Activated CD4-positive, alpha-beta T cell treated with anti-CD3 and anti-CD28 coated beads for 4 hours (primary cell): ENCODE measurements at places on chromosomes 4 and X.

DNA sequence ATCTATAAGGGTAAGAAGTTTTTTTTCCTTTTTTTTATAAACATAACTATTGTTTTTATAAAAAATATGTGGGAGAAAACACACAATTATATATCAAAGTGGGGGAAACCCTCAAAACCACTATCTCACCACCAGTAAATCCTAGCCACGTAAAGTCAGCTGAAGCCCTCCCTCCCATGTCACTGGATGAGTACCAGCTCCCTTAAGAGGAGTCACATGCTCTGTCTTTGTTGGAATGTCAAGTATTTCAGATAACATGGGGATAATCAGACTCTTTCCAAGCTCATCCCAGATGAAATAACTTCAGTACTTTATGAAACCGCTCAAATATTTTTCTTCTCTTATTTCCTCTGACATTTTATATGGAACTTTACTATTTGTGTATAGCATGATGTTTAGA is 2.4 kb downstream of the MYOZ2 start:
- DNase-seq = no peak

- DNase-seq = no peak
Observed at GRCh38 chr4:54961357-54961975, 163.9 kb downstream of the KDR start.

DNA sequence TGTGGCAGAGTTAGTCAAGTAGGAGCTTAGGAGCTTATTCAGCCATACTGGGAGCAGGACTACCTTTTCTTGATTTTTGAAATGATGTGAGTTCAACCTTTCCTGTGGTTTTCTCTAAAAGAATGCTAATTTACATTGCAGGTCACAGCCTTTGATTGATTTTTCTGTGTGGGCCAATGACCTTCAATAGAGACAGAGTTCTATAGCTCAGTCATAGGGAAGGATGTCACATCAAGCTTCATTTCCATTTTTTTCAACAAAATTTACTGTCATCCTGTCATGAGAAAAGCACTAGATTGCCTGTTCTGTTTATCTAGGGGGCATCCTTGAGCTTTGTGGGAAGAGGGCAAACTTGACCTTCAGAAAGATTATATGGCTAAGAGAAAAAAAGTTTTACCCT is 448.7 kb downstream of the MID1IP1 start:
- no peak for DNase-seq

DNA sequence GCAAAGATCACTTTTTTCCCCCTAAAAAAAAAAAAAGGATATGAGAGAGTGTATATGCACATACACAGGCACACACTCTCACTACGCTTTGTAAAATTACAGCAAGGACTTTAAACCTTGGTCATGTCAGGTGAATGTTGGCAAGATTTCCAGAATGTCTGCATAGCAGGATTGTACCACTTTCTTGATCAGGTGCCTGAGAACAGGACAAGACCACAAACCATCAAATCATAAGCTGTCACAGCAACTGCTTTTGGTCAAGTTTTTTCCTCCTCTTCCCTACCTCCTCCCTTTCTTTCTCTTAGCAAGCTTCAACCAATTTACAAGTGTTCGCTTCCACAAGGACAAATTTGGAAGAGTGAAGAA is 15.3 kb downstream of the PPARGC1A start:
- DNase-seq = no peak

GRCh38 chr4:152063621-152064240 is 302.9 kb upstream of the GATB start:
- peak; percentile 30 for DNase-seq

GRCh38 chr4:52057196-52057595 is 6.1 kb downstream of the SPATA18 start:
- DNase-seq = no peak

DNA sequence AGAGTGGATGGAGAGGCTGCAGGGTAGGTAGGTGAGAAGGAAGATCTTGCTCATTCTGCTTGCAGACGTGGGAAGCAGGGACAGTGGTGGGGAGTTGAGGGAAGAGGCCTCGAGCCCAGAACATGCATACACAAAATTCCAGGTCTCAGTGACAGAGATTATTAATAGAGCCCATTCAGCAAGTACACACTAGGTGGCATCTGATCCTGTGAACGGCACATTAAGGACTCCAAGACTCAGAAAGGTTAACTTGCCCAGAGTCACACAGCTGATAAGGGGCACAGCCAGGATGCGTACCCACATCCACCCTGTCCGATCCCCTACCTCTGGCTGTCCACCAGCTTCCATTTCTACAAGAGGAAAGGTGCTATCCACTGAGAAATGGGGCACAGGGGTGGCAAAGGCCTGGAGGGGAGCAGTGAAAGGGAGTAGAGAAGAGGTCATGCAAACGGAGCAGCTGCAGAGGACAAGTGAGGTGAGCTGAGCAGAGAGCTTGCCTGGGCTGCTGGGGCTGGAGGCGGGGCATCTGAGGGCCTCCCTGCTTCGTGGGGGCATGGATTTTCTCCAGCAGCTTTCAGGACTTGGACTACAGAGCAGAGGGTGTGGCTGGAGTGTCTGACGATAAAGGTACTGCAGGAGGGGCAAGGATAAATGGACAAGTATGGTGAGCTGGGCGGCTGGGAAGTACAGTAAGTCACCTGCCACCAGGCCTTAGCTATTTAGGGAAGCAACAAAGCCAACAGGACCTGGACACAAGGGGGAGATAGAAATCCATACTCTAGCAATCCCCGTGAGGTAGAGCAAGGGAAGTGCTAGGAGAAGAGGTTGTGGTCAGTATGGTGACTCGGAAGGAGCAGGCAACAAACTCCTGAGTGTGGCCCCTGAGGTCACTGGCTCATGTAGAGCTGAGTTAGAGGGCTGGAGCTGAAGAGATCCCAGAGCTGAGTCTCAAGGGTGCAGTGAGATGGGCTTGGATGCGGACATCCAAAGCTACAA is 11.2 kb downstream of the IDS start:
- DNase-seq = no peak

- DNase-seq = no peak
Observed at GRCh38 chr4:5051278-5052203, at the start of gene STK32B. Gene STK32B, plus strand, starts transcription at chr4:5051480.

DNA sequence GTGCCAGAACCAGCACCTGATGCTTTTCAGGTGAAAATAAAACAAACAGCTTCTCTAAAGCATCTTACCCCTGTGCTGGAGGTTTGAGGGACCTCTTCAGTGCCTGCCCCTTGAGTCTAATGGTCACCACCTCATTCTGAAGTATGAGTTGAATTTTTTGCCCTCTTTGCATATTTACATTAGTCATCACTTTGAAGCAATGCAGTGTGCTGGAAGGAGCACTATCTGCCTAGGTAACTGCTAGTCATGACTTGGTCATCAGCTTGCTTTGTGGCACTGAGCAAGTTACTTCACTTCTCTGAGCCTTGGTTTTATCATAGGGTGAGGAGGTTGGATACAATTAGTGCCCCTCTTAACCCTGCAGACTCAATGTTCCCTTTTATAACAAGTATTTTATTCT is 44.9 kb downstream of the SPATA18 start:
- DNase-seq = no peak

- no peak for DNase-seq
Observed at GRCh38 chr4:25088093-25088952, 57.6 kb upstream of the LGI2 start.

GRCh38 chr4:183571350-183571941 is 66.6 kb downstream of the ING2 start:
- DNase-seq = no peak

DNA sequence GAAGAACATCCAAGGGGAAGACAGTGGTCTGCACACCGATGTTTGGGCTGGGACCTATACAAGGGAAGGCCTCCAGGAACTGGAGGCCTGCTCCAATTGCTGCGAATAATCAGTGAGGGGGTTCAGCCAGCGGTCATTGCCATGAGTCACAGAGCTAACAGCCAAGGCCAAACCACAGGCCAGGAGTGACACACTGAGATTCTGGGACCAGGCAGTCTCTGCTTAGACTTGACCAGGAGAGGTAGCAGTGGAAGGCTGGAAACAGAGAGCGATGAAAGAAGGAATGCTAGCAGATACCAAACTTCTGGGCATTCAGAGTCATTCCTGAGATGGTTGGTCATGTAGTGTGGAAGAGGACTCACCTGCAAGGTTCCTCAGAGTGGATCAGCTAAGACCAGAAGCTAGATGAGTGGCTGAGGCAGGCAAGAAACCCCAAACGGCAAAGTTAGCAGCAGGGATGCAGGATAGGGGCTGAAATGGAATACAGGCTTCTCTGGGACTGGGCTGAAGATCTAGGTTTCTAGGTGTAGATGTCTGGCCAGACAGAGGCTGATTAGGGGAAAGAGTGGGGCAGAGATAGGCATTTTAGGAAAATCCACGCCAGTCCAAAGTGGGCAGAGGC is 54.7 kb downstream of the CNGA2 start:
- no peak for DNase-seq

GRCh38 chr4:24881508-24882196 is 31.2 kb downstream of the CCDC149 start:
- DNase-seq = no peak

- DNase-seq = no peak
Observed at GRCh38 chr4:108371282-108371681, 202.6 kb upstream of the LEF1 start.

- no peak for DNase-seq
Observed at GRCh38 chr4:83613023-83613422, 77.1 kb downstream of the GPAT3 start.

DNA sequence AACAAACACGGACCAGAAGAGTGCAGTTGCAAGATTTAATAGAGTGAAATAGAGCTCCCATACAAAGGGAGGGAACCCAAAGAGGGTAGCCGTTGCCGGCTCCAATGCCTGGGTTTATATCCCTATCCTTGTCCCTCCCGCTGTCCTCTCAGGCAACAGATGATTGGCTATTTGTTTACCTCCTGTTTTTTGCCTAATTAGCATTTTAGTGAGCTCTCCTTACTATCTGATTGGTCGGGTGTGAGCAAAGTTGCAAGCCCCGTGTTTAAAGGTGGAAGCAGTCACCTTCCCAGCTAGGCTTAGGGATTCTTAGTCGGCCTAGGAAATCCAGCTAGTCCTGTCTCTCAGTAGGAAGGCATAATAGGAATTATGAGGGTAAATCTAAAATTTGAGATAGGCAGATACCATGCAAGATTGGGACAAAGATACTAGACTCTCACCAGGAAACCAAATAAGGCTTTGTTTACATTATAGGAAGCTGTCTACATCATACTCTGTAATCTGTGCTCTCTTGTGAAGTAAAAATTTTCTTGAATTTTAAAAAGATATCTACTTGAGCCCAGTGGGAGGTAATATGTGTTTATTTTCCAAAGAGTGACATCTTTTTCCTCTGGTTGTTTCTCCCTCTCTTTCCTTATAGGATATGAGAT is 65.9 kb downstream of the ATP10D start:
- DNase-seq = no peak

- peak; percentile 9 for DNase-seq
Observed at GRCh38 chr4:44629280-44629866, 22.1 kb downstream of the YIPF7 start.

DNA sequence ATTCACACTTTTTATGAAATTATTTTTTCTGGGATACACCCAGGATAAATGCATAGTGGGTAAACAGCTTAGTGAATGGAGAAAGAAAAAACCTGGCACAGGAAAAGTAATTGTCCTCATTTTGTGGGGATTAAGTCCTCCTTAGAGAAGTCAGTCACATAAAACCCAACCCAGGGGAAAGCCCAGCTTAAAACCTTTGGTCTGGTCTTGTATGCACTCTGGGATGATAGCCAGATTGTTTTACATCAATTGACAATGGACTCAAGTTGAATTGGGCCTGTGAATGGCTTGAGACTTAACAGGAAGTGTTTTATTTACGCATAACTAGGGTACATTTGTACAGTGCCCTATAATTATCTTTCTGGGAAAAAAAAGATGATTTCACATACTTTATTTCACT is 561.3 kb upstream of the GRIA3 start:
- no peak for DNase-seq

- no peak for DNase-seq
Observed at GRCh38 chr4:20684852-20685763, 15.2 kb upstream of the PACRGL start.

DNA sequence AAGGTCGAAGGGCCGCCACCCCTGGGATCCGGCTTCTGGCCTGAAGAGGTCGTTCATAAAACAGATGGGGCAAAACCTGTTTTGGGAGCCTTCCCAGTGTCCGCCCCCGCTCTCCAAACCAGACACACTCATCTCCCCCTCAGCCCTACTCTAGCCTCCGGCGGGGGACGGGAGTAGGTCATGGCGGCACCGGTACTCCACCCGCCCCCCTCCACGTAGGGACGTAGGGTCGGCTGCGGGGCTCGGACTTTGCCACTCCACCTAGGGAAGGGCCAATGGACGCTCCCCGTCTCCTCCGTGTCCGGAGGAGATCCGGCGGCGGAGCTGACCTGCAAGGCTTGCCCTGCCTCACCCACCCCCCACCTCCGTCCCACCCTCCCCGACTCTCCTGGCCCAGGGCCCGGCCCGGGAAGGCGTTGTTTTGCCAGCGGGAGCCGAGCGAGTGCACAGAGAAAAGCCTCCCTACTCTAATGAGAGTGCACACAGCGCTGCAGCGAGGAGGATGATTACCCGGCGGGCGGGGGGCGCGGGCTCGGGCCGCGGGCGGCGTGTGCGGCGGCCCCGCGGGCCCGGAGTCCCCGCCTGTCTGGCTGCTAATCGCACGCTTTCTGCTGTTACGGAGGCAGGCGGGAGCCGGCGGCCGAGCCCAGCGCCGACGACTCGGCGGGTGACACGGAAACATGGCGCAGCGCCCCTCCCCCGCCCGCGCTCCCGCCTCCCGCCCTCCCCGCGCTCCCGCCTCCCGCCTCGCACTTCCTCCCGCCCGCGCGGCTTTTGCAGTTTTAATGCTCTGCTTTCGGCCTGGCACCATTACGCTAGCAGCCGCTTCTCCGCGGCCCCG is 8.3 kb upstream of the BCOR start:
- peak; percentile 74 for DNase-seq

DNA sequence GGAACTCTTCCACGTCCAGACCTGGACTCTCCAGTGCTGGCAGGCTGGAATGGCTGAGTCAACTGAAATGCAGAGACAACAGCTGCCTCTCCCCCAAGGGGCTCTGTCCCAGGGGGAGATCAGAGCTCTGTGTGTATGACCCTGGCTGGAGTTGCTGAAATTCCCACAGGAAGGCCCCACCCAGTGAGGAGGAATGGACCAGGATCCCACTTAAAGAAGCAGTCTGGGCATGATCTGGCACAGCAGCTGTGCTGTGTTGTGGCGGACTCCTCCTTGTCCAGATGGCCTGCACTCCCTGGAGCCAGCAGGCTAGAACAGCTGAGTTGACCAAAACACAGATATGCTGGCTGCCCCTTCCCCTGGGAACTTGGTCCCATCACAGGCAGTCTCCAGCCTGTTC is 25.4 kb downstream of the C4orf17 start:
- no peak for DNase-seq

DNA sequence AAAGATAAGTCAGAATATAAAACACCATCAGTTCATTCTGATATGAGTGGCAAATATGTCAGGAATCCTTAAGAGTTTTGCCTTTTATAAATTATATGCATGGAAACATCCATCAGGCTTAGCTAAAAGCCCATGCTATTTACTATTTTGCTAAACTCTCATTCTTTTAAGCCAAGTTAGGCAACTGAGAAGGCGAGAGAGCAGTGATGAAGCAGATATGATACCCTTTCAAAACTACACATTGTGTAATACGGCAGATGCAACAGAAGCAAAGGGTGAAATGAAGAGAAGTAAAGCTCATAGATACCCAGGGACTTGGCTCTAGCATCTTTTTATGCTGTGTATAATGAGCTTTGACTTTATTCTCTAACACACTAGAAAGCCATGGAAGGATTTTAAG is 95.8 kb downstream of the SLIT2 start:
- no peak for DNase-seq

- DNase-seq = no peak
Observed at GRCh38 chr4:4590546-4590945, 48.7 kb upstream of the STX18 start.

GRCh38 chrX:41332408-41333002 is 1.5 kb upstream of the DDX3X start:
- no peak for DNase-seq
